ENCODE measurements at places on chromosomes 4 and X.

DNA sequence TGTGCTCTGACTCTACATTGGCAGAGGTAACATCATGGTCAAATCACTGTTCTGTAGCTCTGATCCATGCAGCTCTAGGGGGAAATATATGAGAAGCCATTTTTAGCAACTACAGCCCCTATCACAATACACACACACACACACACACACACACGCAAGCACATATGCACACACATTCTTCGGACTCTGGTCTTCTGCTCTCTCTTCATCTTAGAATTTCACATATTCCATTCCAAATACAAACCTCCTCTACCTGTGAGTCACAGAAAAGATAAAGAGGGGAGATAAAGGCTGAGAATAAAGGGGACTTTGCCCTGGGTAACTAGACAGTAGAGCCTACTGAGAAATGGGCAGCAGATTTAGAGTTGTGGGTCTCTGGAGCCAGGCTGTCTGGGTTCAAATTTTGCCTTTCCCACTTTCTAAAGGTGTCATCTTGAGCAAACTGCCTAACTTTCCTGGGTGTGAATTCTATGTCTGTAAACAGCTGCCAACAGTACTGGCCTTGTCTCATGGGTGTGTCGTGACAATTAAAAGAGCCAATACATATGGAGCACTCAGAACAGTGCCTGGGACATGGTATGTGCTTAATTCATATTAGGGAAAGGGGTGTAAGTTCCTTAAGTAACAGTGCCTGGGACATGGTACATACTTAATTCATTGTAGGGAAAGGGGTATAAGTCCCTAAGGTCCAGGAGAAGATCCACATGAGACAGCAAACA is 11.6 kb upstream of the RASL11B start:
- no peak for DNase-seq

DNA sequence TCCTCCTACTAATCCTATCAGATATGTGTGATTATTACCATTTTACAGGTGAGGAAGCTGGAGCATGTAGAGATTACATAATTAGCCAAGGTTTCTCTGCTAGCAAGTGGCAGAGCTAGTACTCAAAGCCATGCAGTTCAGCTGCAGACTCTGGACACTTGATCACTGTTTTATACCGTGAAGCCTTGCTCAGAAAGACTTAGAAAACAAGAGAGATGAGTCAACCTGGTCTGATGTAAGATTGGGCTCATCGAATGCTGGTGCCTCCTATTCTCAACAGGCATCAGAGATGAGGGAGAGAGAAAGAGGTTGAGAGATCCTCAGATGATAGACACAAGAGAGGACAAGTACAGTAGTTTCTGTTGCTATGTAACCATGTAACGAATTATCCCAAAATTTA is 19.0 kb upstream of the PDE5A start:
- no peak for DNase-seq

DNA sequence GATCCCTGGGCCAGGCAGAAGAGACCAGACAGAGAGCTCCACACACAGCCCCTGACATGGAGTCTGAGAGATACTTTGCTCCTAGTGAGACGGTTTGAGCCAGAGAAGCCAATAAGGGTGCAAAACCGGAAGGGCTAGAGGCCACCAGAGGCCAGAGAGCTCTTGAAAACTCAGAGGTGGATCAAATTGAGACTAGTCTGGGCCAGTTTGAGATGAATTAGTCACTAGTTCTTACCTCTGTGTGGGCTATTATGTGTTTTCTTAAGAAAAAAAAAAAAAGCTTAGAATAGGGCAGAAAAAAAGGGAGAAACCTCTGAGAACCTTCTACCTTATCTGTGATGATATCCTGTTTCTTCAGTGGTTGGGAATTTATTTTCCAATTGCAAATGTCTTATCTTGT is 110.4 kb upstream of the EDNRA start:
- no peak for DNase-seq

DNA sequence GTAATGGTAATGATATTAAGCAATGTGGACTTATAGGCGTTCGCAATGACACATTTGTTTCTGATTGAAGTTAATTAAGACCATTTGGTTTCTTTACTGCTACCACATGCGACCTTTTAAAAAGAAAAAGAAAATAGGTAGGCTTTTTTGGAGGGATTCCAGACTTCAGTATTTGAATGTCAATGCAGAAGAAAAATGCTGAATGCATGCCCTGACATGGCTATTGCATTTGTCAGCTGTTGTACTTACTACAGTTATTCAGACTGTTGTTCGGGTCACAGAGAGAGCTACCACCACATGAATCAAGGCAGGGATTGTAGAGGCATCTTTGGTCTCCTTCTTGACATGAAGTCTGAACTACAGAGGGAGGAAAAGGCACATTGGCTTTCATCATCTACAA is 163.7 kb downstream of the CORIN start:
- no peak for DNase-seq

GRCh38 chr4:54187148-54187547 is 41.9 kb upstream of the PDGFRA start:
- no peak for DNase-seq

DNA sequence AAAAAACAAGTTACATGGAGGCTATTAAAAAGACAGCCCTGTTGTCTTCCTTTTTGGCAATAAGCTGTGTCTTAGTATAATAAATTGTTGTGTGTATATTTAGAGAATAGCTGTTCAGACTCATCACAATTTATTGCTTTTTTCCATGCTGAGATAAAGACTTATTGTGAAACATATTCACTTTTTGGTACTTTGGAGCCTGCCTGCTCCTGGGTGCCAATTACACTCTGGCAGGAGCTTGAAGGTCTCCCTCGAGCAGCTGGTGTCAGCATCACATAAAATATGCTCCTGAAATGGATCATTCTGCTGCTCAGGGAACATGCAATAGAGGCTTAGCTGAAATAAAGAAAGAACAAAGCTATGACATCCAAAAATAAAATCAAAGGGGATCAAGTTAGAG is 211.6 kb upstream of the DKK2 start:
- no peak for DNase-seq
